DMS153 (cell line): ENCODE measurements at places on chromosomes 7 and 10.

- DNase-seq: no peak
Measured at GRCh38 chr10:11435581-11435981, 175.9 kb downstream of the USP6NL start.

- no peak for DNase-seq
Measured at GRCh38 chr10:99748823-99749451, 16.9 kb downstream of the CUTC start.

GRCh38 chr10:29926693-29927048, 132.7 kb downstream of the JCAD start:
- DNase-seq: no peak

DNA sequence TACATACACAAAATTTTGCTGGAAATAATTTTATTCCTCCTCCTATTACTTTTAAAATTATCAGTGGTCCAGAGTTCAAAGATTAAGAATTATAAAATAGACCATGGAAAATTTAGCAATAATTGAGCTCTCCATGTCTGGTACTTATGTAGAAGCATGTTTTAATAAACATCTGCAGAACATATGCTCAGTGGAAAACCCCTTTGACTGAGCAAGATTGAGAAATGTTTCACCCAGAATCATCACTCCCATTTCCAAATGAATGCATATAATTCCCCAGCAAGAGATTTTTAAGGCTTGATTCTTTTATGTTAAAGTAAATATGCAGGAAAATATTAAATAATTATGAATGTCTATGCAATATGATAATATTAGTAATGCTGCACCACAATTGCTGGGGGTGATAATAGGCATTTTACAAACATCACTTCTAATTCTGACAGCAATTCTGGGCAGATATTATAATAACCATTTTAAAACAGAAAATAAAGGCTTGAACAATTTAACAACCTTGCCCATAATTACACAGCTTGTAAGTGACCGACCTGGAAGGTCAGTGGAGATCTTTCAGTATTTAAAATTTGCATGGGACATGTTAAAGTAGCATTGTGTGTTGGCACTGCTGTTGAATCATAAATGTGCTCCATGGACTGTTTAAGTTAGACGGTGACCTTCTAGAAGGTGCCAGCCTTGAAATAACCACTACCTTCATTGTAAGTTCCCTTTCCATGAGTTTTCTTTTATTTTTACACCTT, 45.6 kb upstream of the TES start:
- DNase-seq: no peak

DNA sequence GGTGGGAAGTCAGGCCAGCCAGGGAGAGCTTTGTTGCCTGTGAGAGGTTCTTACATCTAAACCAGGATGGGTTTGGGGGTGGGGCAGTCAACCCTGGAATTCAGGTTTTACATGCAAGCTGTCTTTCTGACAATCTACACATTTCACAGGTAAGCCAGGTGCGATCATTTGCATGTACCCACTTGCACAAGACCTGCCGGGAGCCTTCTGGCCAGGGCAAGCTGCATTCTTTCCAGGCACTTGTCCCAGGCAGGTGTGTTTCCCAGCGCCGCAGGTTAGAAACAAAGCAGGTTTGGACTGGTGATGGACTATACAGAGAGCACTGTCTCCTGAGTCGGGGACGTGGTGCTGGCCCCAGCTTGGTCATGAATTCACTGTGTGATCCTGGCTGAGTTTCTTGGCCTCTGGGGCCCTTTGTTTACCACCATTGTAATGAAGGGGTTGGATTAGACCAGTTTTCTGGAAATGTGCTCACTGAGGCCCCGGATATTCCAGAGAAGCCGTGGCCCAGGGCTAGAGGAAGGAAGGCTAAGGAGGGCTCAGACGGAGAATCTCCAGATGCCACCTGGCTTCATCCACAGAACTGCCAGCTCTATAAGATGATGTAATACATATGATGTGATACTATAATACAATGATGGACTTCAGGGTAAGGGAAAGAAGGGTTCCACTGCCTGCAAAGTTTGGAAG, 205.2 kb upstream of the SVIL start:
- DNase-seq: peak; percentile 20

DNA sequence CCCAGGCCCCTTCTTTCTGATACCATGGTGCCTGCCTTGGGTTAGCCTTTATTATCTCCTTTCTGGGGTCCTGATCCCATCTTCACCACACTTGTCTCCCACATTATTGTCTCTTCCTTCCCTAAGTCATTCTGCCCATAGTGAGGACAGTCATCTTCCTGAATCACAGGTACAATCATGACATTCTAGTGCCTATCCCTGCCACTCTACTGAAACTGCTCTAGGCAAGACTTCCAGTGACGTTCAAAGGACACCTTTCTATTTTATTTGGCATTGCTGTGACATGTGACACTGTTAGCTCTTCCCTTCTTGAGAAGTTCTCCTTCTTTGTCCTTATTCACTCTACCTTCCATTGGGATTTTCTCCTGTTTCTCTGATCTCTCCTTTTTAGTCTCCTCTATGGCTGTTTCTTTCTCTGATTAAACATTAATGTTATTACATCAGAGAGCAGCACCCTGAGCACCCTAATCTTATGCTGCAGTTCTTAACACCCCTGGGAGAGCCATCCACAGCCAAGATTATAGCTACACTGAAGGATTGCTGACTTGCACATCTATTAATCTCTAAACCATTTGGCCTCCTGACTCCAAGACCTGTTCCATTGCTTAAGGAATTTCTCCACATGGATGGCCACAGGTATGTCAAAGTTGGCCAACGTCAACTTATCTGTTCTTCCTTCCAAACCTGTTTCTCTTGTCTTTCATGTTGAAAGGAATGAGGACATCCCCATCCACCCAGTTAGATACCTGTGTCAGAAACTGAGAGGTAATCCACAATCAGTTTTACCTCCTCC, 10.9 kb downstream of the MACC1 start:
- DNase-seq: no peak

DNA sequence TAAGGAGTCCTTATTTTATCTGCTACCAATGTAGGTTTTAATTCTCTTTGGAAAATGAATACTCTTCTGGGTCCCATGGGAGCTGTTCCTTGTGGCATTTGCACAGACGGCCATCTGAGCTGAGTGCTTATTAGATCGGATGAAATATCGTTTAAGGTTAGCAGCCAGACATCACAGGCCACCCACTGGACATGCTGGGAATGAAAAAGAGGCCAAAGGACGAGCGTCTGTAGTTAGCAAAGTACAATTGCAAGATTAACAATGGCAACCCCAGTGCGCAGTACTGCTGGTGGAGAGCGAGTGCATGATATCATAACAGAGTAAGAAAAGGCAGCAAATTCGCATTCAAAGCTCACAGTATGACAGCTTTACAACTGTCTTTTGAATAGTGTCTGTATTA, 28.3 kb upstream of the CREB5 start:
- DNase-seq: no peak

GRCh38 chr7:155825336-155825735, 13.1 kb upstream of the SHH start:
- DNase-seq: no peak

GRCh38 chr10:12709521-12709963, 292.0 kb downstream of the CCDC3 start:
- no peak for DNase-seq

- no peak for DNase-seq
Measured at GRCh38 chr10:63722537-63722936, 201.3 kb downstream of the REEP3 start.

- no peak for DNase-seq
Measured at GRCh38 chr10:28387140-28387539, 84.3 kb upstream of the MPP7 start.

- DNase-seq: no peak
Measured at GRCh38 chr10:70982443-70982842, 94.1 kb upstream of the PCBD1 start.

GRCh38 chr7:9488555-9488954, 1055.1 kb downstream of the NXPH1 start:
- no peak for DNase-seq

DNA sequence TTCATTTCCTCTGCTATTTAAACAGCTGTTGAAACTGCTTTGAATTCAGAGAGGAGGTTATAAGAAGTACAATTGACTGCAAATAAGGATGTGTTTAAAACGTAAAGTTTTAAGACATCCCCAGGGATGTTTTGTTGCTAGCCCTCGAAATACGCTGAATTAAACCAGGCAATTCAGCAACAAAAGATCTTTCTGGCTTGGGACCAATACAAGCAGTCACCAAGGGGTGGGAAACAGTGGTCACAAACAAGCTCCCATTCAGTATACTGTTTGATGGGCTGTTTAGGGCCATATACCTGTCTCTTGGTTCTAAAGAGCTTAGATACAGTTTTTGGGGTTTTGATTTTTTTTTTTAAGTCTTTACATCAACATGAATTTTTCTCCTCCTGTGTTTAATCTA, 446.3 kb upstream of the POT1 start:
- DNase-seq: peak; percentile 85

- peak; percentile 75 for DNase-seq
Measured at GRCh38 chr7:77479536-77480088, 57.5 kb upstream of the PTPN12 start.
